NCI-H2081 treated with DMSO at 0.1 percent for 48 hours (cell line): ENCODE measurements at places on chromosomes 1 and 21.

DNA sequence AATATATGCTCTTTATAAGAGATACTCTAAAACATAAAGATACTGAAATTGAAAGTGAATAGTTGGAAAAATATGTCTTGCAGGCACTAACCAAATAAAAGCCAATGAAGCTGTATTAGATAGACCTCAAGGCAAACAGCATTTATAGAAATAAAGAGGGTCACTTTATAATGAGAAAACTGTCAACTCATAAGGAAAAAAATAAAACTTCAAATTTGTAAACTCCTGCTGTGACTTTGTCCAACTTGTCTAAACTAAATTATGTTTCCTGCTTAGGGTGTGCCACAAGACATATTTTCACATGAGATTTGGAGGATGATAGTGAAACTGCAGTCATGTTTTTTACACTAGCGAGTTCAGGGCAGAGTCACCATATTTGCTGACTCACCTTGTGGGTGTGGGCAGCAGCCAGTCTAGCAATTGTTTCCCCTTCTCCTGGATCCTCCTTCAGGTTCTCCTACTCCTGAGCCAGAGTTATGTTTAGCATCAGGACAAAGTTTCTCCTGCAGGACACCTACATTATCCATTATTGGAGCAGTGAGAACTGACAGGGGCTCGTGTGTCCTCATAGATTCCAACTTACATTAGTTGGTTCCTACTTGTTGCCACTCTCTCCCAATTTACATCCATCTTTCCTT lies 43.8 kb downstream of the CD53 start:
- no peak for DNase-seq

DNA sequence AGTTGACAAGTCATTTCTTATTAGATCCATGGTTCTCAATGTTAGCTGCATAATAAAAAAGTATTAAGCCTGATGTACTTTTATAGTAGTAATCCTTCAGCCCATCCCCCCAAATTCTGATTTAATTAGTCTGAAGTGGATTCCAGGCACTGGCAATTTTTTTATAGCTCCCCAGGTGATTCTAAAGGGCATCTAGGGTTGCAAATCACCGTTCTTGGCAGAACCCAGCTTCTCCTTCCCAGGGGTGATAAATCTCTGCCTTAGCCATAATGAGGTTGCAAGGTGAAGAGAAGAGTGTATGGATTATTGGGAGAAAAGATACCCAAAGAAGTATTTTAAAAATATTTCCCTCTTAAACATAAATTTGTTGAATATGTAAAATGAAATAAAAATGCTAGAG lies 43.0 kb upstream of the RXRG start:
- DNase-seq: no peak

- DNase-seq: no peak
Observed at GRCh38 chr1:245051349-245052221, 103.2 kb upstream of the KIF26B start.

DNA sequence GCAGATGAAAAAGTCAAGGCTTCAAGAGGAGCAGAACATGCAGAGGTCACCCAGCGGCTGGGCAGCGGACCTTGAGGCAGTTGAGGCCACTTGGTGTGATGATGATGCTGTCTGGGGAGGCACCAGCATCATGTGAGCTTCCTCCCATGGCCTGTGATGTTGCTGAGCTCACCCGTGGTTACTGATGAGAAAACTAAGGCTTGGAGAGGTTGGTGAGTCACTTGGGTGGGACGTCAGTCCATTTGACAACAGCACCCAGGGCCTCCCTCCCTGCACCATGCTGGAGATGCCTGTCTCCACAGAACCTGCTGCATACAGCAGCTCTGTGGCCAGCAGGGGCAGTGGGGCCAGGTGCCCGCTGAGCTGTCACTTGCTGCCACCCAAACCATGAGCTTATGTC lies 146.8 kb downstream of the NPHP4 start:
- no peak for DNase-seq

- DNase-seq: no peak
Observed at GRCh38 chr1:167504467-167504827, 13.9 kb downstream of the CD247 start.

DNA sequence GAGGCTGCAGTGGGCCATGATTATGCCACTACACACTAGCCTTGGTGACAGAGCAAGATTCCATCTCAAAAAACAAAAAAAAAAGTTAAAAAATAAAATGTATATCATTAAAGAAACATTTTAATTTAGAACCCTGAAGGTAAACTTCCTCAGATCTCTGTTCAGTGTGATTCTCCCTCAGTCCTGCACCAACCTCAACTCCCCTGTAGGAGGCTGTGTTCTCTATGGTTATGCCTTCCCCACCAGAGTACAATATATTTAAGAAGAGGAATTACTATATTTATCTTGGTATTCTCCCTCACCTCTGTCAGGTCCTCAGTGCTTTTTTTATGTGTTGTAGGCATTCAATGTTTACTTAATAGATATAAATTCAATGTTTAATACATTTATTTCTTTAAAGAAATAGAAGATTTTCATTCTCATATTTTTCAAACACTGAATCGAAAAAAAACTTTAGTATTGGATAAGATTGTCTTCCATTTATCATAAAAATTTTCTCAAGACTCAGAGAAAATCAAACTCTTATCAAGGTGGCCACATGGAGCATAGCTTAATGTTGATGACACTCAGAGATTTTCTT lies 4.8 kb upstream of the LRRC8B start:
- DNase-seq: no peak

- no peak for DNase-seq
Observed at GRCh38 chr1:232327899-232328298, 302.0 kb downstream of the SIPA1L2 start.

DNA sequence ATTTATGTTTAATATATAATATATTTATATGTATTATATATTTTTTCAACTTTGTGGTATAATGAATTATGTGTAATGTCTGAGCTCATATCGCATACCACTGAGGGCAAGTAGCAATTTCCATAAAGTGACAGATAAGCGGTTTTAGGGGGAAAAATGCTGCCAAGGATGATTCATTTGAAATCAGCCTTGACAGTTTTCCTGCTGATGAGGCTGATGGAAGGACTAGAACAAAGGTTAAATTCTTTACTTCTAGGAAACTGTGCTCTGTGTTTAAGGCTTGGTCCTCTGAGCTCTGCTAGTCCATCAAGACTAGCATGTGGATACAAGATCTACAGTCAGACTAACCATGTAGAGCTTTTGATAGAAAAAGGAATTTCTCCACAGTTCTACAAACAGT lies 19.3 kb upstream of the DDAH1 start:
- DNase-seq: no peak

DNA sequence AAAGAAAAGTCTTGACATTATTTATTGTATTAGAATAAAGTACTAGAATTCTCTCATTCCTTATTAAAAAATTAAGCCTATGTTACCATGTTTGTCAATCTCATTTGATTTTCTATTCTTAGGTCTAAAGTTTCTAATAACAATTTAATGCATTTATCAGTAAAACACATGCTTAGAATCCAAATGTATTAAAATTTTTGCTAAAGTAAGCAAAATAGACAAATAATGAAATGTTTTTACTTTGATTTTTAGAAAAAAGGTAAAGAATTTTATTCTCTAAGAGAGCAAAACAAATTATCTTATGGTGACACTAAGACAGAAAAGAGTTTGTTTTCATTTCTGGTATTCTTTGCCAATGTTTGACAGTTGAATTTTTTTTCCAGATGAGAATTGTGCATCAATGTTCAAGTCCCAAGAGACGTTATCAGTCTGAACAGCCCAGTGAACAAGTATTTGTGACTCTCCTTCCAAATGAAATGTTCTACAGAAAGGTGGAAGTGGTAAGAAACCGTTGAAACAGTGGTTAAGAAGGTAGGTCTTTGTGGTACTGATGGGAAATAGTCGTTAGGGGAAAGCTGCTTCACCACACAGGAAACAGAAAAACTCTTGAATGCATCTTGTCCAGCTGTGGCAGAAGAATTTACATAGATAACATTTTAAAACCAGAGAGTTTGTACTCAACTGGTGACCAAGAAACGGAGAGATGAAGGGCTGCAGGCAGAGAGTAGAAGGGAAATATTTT lies 402.5 kb downstream of the PTPRC start:
- DNase-seq: no peak

DNA sequence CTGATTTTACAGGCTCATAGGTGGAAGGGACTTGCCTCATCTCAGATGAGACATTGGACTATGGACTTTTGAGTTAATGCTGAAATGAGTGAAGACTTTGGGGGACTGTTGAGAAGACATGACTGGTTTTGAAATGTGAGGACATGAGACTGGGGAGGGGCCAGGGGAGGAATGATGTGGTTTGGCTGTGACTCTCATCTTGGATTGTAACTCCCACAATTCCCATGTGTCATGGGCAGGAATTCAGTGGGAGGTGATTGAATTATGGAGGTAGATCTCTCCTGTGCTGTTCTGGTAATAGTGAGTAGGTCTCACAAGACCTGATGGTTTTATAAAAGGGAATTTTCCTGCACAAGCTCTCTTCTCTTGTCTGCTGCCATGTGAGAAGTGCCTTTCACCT lies 20.8 kb downstream of the SCYL3 start:
- DNase-seq: no peak

DNA sequence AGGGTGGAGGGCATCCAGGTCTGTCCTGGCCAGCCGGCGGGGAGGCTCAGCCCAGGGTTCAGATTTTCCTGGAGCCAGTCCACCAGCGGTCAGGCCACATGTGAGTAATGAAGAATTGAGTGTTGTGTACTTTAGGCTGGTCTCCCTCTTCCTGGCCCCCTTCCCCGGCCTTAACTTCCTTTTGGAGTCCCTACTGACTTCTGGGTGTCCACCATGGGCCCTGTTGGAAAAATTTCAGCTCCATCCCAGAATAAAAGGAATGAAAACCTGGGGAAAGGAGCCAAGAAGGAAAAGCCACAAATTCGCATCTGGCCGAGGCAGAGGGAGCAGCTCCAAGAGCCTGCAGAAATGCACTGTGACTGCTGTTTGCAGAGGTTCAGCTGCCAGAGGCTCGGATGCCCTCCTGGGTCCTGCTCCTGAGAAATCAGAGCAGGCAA lies 35.5 kb upstream of the HHAT start:
- DNase-seq: no peak
